ENCODE measurements at places on chromosomes 2 and 18.
A peak's percentile ranks its signal among the peaks of the same experiment; 100 is the strongest.

GRCh38 chr18:64294967-64295366, 146.1 kb upstream of the LINC00305 start:
- no peak for DNase-seq

DNA sequence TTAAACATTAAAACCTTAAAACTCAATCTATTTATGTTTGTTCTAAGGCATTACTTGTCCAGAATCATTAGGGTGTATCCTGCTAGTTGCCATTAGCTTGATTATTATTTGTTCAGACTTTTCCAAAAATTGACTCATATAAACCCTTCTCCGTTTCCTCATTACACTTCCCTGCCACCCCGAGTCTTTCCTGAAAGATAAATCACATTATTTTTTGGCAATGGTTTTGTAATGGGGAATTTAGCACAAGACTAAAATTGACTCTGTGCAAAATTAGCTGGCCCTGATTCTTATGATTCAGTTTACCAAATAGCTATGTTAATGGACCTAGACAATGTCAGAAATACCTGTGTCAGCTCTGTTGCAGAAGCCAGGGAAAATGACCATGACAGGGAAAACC, 112.2 kb upstream of the NT5C1B start:
- DNase-seq, result no peak

GRCh38 chr2:9565436-9566153, 10.0 kb upstream of the ADAM17 start:
- DNase-seq, result no peak

DNA sequence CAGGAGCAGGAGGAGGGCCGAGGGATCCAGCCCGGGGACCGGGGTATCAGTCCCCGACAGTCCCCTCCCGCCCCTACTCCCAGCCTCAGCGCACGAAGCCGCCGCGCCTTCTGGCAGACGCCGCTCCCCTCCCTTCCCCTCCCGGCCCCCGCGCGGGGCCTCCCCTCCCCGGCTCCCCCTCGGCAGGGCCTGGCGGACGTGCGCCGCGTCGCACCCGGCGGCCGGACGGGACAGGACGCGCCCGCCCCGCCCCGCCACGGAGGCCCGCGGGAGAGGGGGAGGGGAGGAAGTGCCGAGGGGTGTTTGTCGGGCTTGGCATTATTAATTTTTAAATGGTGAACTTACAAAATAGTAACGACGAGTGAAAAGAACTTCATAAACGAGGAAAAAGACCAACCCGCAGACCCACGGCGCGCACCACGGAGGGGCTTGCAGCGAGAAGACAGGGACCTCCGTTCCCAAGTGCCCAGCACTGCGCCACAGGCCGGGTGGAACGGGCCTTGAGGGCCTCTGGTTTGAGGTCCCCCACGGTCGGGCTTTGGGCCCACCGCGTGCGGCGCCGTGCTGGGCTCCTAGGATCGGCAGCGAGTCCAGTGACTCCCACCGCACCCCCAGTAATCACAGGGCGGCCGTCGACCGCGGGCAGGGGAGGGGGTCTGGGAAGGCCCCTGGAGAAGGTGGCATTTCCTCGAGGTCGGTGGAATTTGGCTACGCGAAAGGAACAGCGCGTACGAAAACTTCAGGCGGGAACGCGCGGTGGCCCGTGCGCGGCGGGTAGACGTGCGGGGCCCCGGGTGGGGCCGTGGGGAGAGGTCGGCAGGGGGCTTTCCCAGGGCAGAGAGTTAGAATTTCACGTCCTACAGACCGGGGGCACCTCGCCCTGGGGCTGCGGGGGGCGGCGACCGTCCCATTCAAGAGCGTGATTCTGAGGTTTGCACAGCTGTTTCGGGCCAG, 954 bp upstream of the CTDSP1 start:
- no peak for DNase-seq

DNA sequence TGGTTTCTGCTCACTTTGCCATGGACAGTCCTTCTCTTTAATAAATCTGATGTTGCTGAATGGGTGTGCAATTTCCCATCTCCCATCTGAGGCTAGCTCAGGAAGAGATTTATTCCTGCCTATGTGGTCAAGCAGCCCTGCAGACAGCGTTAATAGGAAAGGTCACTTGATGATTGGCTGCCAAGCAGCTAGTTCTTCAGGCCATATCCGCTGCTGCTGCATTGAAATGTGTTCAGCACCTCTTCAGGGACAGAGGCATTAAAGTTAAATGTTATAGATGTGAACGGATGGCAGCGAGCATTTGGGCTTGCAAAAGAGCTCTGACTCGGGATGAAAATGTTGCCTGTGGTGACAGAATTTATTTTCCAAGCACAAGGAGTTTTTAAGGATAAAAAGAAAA, 474.2 kb downstream of the PIK3C3 start:
- DNase-seq, result no peak

DNA sequence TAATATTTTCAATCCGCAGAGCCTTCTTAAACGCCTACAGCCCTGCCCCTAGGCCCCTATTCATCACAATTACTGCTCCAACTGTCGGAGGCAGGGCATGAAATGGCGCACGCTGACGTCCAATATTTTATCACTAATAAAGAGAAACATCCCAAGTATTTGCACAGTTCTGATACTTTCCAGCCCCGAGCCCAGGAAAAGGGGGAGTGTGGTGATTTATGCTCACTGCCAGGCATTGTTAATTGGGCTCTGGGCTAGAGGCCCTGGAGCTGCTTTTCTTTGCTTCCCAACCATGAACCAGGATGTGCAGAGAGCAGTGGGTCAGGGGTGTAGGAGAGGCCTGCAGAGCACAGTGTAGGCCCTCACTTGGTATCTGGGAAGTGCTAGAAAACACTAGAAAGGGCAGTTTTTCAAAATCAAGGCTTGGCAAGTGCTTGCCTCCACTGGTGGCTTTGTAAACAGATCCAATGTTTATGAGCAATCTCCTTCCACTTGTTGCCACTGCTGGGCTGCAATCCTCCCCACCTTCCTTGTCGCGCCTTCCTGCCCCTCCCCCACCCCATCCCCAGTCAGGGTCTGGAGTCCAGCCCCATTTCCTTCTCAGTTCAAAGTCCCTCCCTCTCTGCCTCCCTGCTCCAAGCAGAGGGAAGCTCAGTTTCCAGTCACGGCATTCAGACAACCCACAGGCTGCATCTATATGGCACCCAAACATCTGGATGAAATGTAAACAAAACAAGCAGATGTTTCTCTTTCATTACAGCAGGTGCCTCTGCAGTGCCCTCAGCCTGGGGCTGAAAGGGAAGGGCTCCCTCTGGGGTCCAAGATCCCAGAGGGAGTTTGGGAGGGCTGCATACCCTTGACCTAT, 83.9 kb upstream of the PKDCC start:
- no peak for DNase-seq

GRCh38 chr18:2293109-2293839, 278.0 kb downstream of the METTL4 start:
- DNase-seq, result no peak

- no peak for DNase-seq
These were observed 24.3 kb upstream of the UBE2F start for GRCh38 chr2:237942513-237942899.

DNA sequence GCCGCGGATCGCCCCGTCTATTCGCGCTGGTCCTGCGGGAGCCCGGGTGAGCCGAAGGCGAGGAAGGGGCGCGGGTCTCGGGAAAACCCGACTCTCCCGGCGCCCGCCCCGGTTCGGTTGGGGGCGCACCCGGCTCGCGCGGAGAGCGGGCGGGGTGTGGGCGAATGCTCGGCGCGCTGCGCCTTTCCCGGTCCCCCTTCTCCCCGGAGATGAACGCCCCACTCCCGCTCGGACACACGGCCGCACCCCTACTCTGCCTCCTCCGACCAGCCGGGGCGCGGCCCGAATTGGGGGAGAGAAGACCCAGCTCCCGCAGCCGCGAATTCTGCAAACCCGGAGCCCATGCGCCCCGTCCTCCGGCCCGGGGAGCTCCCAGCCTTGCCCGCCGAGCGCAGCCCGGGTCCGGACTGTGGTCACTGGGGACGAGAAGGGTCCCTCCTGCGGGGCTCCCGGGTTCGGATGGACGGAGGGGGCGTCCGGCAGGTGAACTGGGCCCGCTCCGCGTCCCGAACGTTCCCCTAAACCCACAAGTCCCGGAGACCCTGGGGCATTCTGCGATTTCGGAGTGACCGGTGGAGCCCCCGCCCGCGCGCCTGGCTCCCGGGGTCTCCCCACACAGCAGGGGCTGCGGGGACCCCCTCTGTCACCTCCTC, 734 bp downstream of the KCNG2 start:
- no peak for DNase-seq

DNA sequence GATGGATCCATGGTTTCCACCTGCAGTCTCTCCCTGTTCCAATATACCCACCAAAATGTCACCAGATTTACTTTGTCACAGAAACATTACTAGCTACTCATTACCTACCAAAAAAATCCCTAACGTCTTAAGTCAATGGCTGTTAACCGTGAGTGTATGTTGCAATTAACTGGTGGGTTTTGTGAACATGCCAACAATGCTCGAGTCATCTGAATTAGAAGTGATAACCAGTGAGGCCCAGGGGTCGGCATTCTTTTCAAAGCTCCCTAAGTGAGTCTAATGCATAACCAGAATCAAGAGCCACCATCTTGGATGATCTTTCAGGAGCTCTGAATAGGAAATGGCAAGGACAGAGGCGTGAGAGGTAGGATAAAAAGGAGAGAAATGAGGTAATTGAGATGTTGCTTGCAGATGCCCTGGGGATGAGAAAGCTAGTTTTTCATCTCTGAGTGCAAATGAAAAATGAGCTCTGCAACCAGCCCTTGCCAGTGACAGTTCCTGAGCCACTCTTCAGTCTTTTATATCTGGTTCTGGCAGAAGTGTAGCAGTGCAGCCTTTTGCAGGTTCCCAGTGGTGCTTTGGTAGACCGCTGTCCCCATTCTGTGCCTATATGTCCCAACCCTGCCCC, 130.0 kb upstream of the RND3 start:
- no peak for DNase-seq

DNA sequence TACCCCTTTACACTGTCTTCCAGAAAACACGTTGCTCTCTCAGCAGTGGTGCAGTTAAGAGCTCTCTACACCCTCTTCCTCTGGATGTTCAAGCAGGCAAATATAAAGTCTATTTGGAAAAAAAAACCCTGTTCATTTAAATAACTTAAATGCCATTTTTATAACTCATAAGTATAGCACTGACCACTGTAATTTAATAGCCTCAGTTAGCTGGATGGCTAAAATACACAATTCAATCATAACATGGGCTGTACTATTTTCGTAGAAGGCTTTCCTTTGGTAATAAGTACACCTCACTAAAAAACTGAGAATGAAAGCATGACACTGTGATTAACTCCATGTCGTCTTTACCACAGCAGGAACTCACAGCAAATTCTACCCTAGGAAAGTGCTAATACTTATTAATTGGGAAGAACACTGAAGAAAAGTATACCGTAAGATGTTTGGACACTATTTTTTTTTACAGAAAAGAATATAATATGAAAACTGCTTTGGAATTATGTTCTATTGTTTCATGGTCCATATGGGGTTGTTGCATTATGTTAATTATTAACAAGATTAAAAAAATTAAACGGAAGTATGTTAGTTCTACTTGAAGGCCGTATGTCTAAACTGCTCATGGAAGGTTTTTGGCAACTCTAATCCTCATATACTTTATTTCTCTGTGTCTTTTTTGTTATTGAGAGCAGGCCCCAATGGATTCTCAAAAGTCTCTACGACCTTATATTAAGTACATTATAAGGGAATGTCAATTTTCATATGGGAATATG, 269.1 kb downstream of the ZNF385B start:
- DNase-seq, result no peak

DNA sequence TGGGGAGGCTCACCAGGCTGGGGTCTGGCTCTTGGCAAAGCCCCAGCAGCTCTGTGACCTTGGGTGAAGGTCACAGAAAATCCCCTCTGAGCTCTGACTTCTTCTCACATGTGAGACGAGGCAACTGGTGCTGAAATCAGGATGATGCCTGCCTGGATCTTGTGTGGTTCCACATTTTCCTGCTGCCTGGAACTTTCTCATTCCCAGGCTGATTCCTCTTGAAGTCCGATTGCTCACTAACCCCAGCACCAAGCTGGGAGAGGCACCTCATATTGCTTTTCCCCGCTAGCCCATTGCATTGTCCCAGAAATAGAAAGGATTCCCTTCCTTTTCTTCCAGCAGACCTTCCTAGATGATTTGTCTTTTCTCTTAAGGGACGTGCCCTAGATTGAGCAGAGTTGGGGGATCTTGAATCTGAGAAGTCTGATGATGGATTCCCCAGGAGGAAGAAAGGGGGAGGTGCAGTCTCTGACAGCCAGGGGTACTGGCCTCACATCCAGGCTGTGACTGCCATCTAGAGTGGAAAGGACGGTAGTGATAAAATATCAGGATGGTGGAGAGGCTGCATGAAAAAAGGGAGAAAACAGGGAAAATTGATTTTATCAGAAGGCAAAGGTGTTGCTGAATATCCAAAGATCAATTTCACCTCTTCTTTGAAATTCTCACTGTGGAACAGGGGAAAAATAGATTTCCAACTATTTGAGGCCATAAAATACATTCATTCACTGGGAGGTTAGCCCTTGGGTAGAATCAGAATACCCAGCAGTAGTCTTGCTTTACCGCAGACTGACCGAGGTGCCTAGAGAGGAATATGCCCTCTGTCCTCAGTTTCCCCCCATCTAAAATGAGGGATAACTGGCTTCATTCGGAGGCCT, 96.3 kb downstream of the FAM210A start:
- peak; percentile 29 for DNase-seq

DNA sequence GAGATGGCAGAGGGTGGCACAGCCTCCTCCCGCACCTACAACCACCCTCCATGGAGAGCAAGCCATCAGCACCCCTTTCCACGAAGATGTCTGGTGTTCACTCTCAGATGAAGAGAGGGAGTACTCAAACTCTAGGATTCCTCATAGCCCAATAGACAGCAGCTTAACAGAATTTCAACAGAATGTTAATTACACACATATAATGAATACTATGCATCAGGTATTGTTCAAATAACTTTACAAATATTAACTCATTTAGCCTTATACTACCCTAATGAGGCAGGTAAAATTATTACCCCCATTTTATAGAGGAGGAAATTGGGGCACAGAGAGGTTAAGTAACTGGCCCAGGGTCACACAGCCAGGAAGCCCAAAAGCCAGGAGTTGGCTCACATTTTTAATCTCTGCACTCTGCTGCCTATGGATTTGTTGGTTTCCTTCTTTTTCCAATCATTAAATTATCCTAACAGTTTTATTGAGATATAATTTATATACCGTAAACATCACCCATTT, 39.0 kb downstream of the HS1BP3 start:
- no peak for DNase-seq

DNA sequence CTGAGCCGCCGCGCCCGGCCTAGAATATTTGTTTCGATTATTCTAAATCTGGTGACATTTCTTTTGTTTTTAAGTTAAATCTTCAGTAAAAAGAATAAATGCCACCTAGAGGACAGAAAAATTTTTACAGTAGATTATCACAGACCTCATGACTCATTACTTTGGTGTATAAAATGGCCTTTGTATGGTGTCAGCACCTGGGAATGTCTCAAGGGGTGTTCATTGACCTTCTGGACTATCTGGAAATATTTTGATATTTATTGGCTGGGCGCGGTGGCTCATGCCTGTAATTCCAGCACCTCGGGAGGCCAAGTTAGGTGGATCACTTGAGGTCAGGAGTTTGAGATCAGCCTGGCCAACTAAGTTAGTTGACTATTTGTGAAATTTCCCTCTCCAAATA, 30.3 kb upstream of the SLC30A6 start:
- no peak for DNase-seq
